ENCODE measurements at places on chromosomes 1 and 21. TPM values are rescaled to one million over a fixed set of nuclear protein-coding genes. Genes with fewer than 3 reads are reported as not detected.

DNA sequence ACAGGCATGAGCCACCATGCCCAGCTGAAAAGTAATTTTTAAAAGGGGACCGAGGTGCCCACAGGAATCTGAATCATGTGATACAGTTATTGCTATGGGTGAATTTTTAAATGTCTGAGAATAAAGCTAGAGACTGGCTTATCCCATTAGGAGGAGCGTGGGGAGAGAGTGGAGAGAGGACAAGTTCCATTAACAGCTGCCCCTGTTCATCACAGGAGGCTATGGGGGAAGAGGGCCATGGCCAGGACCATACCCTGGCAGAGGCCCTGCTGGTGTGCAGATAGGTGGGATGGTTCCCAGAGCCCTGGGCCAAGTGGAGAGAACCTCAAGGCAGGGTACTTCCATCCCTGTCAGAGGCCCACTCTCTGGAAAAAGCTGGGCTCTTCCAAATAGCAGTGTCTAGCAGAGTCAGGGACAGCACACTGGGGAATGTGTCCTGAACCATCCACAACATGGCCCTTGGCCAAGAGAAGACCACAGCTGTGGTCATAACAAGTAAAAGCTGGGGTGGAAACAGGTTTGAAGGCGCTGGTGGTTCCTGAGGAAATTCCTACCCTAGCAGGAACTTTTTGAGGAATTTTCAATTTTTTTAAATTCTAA is 13.7 kb upstream of the ZNF691 start:
- no peak overlapping the region for H3K27ac ChIP-seq
- no peaks in the 10 kb centered on the region for H3K36me3 ChIP-seq
- peaks cover 1% of the 10 kb centered on the region for H3K4me1 ChIP-seq

GRCh38 chr21:45431781-45432572 is 27.0 kb downstream of the COL18A1 start:
- H3K4me1 ChIP-seq = no peaks in the 10 kb centered on the region
- H3K27ac ChIP-seq = no peak overlapping the region
- no peak for DNase-seq
- H3K27me3 ChIP-seq = peaks cover 7% of the 10 kb centered on the region

DNA sequence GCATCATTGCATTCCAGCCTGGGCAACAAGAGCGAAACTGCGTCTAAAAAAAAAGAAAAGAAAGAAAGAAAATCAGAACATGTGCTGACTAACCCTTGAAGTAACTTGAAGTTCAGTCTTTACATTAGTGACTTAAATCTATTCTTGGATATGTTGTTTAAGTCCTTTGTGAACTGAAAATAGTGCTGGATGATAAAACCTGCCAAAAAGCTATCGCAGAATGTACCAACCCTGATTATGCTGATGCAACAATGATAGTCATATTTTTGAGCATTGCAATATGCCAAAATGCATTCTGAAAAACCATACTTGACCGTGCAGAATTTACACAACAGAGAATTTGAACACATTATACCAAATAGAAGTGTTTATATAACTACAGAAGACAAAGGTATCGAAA is 30.7 kb downstream of the SHISAL2A start:
- no peak overlapping the region for H3K4me3 ChIP-seq
- no peak for DNase-seq
- H3K4me1 ChIP-seq = peaks cover 15% of the 10 kb centered on the region

DNA sequence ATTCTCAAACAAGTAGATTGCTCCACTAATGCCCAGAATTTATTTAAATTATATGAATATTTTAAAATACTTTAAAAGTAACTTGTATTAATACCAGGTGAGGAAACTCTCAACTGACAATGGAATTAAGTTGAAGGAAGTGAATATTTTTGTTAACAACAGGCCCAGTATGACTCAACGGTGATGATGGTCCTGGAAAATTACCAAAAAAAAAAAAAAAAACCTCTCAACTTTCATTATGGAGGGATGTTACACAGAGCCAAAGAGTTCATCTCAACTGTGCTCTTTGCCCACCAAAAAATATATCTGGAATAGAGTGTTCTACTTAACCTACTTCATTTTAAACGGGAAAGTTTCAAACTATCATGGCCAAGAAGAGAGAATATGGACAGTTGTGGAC is 28.3 kb downstream of the CFH start:
- no peaks in the 10 kb centered on the region for H3K36me3 ChIP-seq
- H3K4me1 ChIP-seq = no peaks in the 10 kb centered on the region
- no peak overlapping the region for H3K4me3 ChIP-seq
- H3K27ac ChIP-seq = no peak overlapping the region
- no peak for DNase-seq

- H3K27ac ChIP-seq = peak overlapping the region; percentile 82
- H3K4me1 ChIP-seq = peaks cover 2% of the 10 kb centered on the region
- H3K36me3 ChIP-seq = no peaks in the 10 kb centered on the region
- H3K4me3 ChIP-seq = no peak overlapping the region
- DNase-seq = peak; percentile 83
These were observed 11.6 kb downstream of the SCNN1D start for GRCh38 chr1:1291548-1292441.

- peak overlapping the region; percentile 6 for H3K4me3 ChIP-seq
- no peaks in the 10 kb centered on the region for H3K36me3 ChIP-seq
- peaks cover 2% of the 10 kb centered on the region for H3K27me3 ChIP-seq
- no peak for DNase-seq
- peak overlapping the region; percentile 69 for H3K27ac ChIP-seq
These were observed 16.6 kb upstream of the DR1 start for GRCh38 chr1:93328809-93329760.

Gene HENMT1
- total RNA-seq = 15.9 TPM

DNA sequence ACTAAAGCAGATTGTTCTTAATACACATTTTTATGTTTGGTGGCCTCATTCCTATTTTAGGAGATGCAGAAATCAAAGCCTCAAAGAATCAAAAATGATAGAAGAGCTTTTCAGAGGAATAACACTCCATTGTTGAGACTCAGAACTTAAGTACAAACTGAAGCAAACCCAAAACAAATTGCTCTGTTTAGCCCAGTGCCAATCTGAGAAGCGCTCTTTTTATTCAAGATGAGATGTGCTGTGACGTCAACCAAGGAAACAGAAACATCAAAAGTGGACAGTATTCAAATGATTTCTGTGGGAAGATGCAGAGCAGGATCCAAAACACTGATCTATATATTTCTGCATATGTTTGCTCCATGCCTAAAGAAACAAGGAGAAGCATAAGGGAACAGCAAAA is 18.0 kb downstream of the COLGALT2 start:
- no peak for DNase-seq
- peaks cover 6% of the 10 kb centered on the region for H3K4me1 ChIP-seq
- no peaks in the 10 kb centered on the region for H3K27me3 ChIP-seq
- H3K27ac ChIP-seq = no peak overlapping the region

GRCh38 chr1:196437671-196438070 is 170.6 kb downstream of the KCNT2 start:
- no peak overlapping the region for H3K4me3 ChIP-seq
- H3K36me3 ChIP-seq = peaks cover 1% of the 10 kb centered on the region

Gene LAMB3
- total RNA-seq = 0.54 TPM

DNA sequence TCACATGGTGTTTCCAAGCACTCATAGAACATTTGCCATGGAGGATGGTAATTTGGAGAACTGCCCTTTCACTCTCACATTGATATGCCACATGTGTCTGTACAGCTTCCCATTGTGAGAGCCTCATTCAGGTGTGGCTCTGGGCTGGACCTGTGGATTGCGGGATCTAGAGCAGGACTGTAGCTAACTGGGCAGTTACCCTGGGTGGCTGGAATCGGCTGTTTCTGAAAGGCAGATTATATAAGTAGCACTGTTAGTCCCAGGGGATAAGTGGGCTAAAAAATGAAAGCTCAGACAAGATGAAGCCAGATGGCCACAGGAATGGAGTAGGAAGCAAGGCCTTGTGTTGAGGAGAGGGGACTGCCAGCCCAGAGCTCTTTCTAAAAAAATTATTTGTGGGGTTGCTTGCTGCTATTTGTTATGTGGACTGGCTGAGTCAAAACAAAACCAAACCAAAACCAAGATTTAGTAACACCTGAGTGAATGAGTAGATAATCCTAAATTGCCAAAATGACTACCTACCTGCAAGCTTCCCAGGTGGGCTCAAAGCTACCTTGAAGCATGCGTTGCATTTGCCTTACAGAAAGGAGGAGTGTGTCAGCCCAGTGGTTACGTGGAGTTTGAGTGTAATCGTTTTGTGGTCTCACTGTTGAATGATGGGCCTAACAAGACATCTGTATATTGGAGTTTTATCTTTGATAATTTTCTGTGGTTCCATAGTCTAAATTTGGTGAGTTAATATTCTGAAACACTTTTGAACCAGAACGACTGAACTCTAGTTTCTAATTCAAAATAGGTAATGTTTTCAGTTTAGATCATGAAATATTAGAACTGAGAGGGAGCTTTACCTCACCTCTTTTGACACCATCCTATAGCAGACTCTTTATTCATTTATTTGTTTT is 58.0 kb downstream of the SDCCAG8 start:
- H3K27ac ChIP-seq = peak overlapping the region; percentile 59
- peak overlapping the region; percentile 8 for H3K4me3 ChIP-seq
- DNase-seq = no peak
- peaks cover 24% of the 10 kb centered on the region for H3K4me1 ChIP-seq

Gene MAD2L2
- 90.2 TPM for total RNA-seq

- no peaks in the 10 kb centered on the region for H3K36me3 ChIP-seq
- H3K4me3 ChIP-seq = peak overlapping the region; percentile 74
- DNase-seq = no peak
- H3K4me1 ChIP-seq = peaks cover 33% of the 10 kb centered on the region
- peak overlapping the region; percentile 98 for H3K27ac ChIP-seq
These were observed 149.0 kb upstream of the C1orf87 start for GRCh38 chr1:60222360-60223115.

DNA sequence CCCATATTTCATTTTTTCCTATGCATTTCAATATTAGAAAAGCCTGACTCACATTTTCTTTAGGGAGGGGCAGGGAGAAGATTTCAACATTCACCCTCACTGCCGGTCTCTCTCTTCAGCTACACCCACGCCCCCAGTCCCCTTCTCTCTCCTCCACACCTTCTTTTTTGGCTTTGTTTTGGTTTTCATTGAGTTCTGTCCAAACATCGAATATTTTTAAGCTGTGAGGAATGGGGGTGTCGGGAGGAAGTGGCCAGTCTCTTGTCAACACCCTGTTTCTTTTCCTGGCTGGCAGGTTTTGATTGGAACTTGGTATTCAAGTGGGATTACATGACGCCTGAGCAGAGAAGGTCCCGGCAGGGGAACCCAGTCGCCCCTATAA is 177.3 kb downstream of the PGBD5 start:
- no peaks in the 10 kb centered on the region for H3K4me1 ChIP-seq
- H3K27me3 ChIP-seq = peaks cover 9% of the 10 kb centered on the region
- peaks cover 4% of the 10 kb centered on the region for H3K36me3 ChIP-seq
- no peak overlapping the region for H3K27ac ChIP-seq
- DNase-seq = no peak

DNA sequence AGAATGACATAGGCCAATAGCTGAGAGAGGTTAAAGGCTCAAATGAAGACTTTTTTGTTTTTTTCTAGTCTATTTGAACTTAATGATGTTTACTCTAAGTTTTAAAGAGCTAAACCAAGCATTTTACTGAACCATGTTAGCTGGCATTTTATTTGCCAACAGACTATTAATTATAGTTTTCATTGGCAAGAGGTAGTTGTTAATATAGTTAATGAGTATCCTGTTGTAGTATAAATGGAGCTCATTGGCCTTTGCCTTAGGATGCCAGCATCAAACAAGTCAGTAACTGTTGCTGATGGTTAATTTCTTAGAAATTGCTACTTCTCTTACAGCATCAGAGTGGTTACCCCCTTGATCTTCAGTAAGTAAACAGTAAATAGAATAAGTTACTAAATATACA is 339.0 kb upstream of the B3GALT2 start:
- H3K4me1 ChIP-seq = no peaks in the 10 kb centered on the region
- H3K36me3 ChIP-seq = no peaks in the 10 kb centered on the region
- DNase-seq = no peak

DNA sequence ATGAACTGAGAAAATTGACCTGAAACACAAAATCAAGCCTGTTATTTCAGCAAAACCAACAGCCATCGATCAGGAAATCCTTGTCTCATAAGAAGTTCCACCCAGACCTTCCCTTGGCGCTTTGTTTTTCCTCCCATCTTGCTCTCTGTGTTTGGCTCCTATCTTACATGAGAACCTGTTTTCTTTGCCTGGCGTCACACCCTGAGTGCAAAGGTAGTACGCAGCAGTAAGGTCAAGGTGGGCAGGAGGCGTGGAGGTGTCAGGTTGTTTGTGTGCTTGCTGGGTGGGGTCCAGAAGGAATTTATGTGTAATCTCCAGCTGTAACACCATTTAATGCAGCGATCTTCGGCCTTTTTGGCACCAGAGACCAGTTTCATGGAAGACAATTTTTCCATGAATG is 50.5 kb downstream of the C1orf21 start:
- no peak for DNase-seq
- H3K27ac ChIP-seq = no peak overlapping the region
- no peaks in the 10 kb centered on the region for H3K36me3 ChIP-seq
- no peak overlapping the region for H3K4me3 ChIP-seq
- H3K27me3 ChIP-seq = no peaks in the 10 kb centered on the region

- peaks cover 5% of the 10 kb centered on the region for H3K4me1 ChIP-seq
- H3K4me3 ChIP-seq = no peak overlapping the region
- H3K27ac ChIP-seq = no peak overlapping the region
- peaks cover 2% of the 10 kb centered on the region for H3K27me3 ChIP-seq
These were observed 100.4 kb downstream of the CACHD1 start for GRCh38 chr1:64570267-64570855.

DNA sequence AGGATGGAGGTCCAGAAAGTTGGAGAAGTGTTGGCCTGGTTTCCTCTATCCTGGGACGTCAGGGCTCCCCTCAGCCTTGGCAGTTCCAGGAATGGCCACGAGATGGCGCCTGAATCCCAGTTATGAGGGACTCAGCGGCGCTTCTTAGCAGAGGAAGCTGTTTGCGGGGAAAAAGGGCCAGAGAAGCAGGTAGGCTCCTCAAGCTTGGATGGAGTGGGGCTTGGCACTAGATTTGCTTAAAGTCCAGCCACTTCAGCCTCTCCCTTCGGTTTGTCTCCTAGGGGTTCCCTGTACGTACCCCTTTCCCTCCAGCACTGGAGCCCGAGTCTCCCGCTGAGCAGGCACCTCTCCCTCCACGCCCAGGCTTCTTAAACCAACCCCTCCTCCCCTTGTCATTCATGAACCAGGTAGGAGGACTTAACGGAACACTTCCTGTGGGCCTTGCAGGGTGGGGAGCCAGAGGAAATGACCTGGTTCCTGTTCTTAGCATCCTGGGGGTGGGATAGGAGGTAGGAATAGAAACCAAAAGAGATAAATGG is 32.0 kb upstream of the TENT5B start:
- peak; percentile 96 for DNase-seq
- H3K27ac ChIP-seq = no peak overlapping the region
- H3K27me3 ChIP-seq = peaks cover 17% of the 10 kb centered on the region
- H3K36me3 ChIP-seq = no peaks in the 10 kb centered on the region
- peaks cover 18% of the 10 kb centered on the region for H3K4me1 ChIP-seq

DNA sequence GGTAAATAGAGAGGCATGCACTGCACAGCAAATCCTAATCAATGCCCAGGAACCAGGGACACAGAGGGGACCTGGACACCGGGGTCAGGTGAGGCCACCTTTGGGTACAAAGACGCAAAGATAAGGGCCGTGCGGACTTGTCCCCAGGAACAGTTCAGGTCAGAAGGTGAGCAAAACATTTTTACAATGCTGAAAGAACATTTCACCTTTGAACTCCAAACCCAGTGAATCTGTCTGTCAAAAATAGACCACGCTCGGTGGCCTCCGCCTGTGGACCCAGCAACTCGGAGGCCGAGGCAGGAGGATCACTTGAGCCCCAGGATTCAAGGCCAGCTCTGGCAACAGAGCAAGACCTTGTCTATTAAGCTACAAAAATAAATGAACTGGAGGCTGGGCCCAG is 15.2 kb downstream of the TNFRSF14 start:
- H3K27ac ChIP-seq = no peak overlapping the region
- H3K4me3 ChIP-seq = no peak overlapping the region
- H3K4me1 ChIP-seq = no peaks in the 10 kb centered on the region

GRCh38 chr1:47998396-47998990 is 1.3 kb upstream of the TRABD2B start:
- H3K27ac ChIP-seq = no peak overlapping the region
- no peak for DNase-seq
